AG04450 (cell line): ENCODE measurements at places on chromosomes 2 and 18. TPM values are rescaled to one million over a fixed set of nuclear protein-coding genes. Genes with fewer than 3 reads are reported as not detected.

The SP140 gene
- 0.73 and 1.5 TPM in 2 replicates for polyA plus RNA-seq

The IL1R1 gene
- 88.8 and 102 TPM in 2 replicates for polyA plus RNA-seq

The SAG gene
- polyA plus RNA-seq: not detected in 2 replicates

The MAB21L4 gene
- not detected in 2 replicates for polyA plus RNA-seq

The SP110 gene
- 7.8 and 8.2 TPM in 2 replicates for polyA plus RNA-seq

The AQP12B gene
- polyA plus RNA-seq: not detected in 2 replicates

The DGKD gene
- 9.1 and 10.8 TPM in 2 replicates for polyA plus RNA-seq

The CCDC141 gene
- polyA plus RNA-seq: not detected in 2 replicates

The TUBB8B gene
- 0.12 TPM in 1 of 2 replicates, not detected in the other for polyA plus RNA-seq

The SLC66A3 gene
- 40.1 and 42.6 TPM in 2 replicates for polyA plus RNA-seq

The PROKR1 gene
- not detected in 2 replicates for polyA plus RNA-seq

The ANAPC1 gene
- polyA plus RNA-seq: 21.4 and 27.4 TPM in 2 replicates
